AML-193 (cell line): ENCODE measurements at places on chromosomes 3 and 15.

DNA sequence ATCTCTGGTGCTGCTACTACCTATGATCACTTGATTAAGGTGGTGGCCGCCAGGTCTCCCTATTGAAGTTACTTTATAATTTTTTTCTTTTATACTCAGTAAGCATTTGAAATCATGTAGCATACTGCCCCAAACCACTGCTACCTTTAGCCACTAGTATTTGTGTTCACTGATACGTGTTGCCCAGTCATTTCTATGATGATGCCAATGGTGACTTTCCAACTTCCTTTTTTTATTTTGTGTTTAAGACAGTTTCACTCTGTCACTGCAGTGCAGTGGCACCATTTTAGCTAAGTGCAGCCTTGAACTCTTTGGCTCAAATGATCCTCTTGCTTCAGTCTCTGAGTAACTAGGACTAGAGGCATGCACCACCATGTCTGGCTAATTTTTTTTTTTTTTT lies 598.2 kb downstream of the NAALADL2 start:
- no peak for DNase-seq

- DNase-seq: peak; percentile 27
These were observed 64.5 kb upstream of the MBNL1 start for GRCh38 chr3:152204218-152204617.

GRCh38 chr3:179615458-179616173 lies 11.0 kb downstream of the NDUFB5 start:
- DNase-seq: no peak

- DNase-seq: no peak
These were observed 26.5 kb upstream of the CD47 start for GRCh38 chr3:108117241-108117775.

DNA sequence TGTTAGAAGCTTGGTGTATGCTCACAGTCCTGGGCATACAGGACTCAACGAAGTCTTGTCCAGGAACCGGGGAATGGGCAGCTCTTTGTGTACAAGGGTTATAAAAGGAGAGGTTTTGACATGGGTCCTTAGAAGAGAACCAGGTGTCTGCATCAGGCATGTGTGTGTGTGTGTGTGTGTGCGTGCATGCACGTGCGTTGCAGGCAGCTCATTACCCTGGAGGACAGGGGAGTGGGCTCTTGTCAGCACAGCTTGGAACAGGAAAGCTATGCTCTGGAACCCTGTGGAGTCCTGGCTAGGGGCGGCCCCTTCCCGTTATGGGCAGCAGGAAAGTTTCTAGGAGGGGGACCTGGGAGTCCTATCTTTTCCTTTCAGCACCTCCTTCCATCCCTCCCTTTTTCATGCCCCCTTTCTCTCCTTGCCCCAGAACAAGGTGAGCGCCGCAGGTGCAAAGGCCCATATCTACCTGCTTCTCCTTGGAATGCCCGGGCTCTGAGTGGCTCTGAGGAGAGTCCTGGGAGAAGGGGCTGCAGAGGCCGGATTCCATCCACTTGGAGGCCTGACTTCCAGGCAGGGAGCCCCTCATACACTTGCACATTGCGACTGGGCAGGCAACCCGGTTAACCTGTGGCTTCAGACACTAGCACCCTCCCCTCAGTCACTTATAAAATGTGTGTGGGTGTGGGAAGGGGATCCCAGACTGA lies 33.9 kb upstream of the LCTL start:
- DNase-seq: no peak

DNA sequence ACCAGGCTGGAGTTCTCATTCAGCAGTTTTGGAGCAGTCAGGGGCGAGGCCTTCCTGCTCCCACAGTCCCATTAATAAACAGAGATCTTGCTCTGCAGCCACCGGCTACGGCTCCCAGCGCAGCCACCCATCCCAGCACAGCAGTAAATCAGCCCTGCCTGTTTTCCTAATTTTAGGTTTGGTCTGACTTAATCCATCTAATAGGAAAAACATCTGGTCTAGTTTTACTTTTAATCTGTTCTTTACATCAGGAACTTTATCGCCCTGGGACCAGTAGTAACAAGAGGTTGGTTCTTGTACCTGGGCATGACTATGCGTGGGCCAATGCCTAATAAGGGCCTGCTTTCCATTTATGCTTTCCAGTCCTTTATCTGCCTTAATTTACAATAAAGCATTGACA lies 264.0 kb upstream of the DPH6 start:
- no peak for DNase-seq

- peak; percentile 72 for DNase-seq
These were observed 1.8 kb upstream of the ZSCAN2 start for GRCh38 chr15:84598993-84599392.

DNA sequence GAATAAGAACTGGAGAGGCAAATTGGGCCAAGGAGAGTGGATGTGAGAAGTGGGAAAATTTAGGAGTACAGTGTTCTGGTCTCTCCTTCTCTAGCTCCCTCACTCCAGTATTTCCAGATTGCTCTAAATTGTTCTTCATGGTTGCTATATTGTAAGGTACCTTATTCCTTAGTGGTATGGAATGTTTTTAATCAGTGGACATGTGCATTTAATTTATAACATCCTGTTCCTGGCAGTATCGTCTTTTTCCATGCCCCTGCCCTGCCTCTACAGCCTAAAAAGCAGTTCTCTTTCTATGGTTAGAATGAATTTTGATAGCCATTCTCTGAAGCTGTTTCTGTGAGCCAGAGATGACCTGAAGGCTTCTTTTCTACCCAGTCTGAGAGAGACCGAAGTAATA lies 180.5 kb downstream of the TCF12 start:
- DNase-seq: no peak

GRCh38 chr3:161550491-161551195 lies 54.0 kb downstream of the OTOL1 start:
- no peak for DNase-seq

DNA sequence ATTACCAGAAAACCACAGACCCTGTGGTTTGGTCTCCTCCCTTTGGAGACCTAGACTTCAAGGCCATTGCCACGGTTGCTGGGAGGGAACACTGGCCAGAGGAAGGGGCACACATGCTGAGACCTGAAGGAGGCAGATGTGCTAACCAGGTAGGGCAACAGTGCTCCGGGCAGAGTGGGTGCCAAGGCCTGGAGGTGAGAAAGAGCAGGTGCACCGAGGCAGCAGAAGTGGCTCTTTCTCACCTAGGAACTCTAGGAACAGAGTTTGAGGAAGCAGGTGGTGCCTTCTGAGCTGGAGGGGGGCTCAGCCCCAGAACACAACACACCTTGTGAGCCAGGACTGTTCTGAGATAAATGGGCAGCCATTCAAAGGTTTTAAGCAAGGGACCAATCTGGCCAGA lies 106.1 kb downstream of the MEGF11 start:
- DNase-seq: no peak

DNA sequence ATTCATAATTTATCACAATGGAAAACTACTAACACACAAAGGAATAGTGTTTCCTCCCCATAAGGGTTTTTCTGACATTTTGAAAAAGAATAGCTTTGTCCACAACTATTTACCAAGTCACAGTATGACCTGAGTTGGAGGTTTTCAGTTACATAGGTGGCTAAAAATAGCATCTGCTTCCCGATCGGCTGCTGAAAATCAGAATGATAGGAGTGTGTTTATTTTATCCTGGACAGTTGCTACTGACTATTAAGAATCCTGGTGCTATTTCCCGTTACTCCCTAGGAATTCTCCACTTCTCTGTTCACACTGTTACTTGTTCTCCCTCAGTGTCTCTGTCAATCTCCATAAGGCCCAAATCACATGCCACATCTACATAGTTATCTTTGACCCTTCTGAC lies 353.9 kb upstream of the RARB start:
- no peak for DNase-seq

- peak; percentile 88 for DNase-seq
These were observed 9.7 kb upstream of the SCAANT1 start for GRCh38 chr3:63921741-63922482.

DNA sequence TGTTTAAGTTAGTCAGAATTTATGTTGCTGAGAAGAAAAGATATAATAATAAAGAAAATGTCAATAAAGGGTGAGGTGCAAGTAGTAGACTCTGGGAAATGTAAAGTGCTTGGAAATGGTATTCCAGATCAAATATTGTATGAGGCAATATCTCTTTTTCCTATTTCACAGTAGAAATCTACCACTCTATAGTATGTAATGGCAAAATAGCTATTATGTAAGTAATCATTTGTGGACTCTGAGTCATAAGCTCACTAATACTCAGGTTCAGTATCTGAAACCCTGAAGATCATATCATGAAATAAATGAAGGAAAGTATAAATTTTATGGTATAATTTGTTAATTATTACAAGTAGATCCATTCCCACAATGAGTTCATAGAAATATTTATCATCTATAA lies 322.1 kb downstream of the PYDC2 start:
- DNase-seq: no peak

- no peak for DNase-seq
These were observed 1.3 kb upstream of the PP2D1 start for GRCh38 chr3:20013396-20013795.

DNA sequence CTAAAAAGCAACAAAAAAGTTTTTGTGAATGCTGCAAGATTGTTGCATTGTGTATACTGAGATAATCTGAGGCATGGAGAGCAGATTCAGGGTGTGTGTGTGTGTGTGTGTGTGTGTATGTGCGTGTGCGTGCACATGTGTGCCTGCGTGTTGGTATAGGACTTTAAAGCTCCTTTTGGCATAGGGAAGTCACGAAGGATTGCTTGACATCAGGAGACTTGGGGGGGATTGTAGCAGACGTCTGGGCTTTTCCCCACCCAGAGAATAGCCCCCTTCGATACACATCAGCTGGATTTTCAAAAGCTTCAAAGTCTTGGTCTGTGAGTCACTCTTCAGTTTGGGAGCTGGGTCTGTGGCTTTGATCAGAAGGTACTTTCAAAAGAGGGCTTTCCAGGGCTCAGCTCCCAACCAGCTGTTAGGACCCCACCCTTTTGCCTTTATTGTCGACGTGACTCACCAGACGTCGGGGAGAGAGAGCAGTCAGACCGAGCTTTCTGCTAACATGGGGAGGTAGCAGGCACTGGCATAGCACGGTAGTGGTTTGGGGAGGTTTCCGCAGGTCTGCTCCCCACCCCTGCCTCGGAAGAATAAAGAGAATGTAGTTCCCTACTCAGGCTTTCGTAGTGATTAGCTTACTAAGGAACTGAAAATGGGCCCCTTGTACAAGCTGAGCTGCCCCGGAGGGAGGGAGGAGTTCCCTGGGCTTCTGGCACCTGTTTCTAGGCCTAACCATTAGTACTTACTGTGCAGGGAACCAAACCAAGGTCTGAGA lies 4.7 kb downstream of the BHLHE40 start:
- DNase-seq: no peak

DNA sequence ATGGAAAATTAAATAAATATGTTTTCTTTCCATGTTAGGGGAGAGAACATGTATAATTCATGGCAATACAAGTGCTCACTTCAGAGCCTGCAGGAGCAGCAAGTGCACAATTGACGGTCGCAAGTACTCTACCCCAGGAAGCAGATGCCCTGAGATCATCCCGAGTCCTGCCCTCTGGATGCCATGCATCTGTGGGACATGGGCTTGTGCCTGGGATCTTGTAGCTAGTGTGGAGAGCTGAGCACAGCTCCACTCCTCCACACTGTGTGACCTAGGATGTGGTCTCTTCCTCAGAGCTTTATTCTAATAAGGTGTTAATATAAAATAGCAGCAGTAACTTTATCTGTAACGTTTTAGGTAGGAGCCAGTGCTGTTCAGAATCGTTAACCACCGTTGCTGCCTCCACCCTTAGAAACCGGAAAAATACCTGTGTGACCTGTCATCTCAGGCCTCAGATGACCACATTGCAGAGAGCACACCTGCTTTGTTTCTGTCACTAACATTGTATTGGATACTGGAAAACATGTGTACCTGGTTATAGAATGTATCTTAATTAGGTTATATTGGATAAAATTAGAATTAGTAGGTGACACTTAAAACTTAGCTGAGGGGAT lies 105.0 kb upstream of the GOLGA6L6 start:
- no peak for DNase-seq

- DNase-seq: no peak
These were observed 175.9 kb downstream of the PDZRN3 start for GRCh38 chr3:73448761-73449301.

DNA sequence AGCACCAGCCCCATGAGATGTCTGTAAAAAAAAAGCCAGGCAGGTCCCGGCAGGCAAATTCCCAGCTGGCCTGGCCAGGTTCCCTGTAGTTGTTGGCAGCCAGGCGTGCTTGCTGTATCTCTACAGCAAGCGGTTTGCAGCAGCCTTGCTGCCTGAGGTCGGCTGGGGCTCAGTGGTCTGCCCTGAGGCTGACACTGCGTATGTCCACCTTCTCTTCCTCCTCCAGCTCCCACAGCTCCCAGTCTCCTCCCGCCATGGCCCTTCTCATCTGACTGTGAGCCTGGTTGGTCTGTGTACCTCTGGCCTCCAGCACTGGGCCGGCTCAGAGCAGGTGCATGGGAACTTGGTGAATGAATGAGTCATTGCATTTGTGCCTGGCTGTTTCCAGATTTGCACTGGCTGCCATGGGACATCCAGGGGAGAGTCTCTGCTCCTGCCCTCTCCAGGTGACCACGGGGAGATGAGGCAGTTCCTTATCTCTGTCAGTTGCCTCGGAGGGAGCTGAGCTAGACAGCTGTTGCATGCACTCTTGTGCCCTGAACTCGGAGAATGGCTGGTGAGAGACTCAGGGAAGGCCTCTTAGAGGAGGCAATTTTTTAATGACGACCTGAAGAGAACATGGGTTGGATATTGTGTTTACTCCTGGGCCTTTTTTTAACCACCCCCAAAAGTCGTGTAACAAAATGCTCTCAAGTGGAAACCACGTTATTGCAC lies 43.0 kb downstream of the SPSB4 start:
- no peak for DNase-seq

DNA sequence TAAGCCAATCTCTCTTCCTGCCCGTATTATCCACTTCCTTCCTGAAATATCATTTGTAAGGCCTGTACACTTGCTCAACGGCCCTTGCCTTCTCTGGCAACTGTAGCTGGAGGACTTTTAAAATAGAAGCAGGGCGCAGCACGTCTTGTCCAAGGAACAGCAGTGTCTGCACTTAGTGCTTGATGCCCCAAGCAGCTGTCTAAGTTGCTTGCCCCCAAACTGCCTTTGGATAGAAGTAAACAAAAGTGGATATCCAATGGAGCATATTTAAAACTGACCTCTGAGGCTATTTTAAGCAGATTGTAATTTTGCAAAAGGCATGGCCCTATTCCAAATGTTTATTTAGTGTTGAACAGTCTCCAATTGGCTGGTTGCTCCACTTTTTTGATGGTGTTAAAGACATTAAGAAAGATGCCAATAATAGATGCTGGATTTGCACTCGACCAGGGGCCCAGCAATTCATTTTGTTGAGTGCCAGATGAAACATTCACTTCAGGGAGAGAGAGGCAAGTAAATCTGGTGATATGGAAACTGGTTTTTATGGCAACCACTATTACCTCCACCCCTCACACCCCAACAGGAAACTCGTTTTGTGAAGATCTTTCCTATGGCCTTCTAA lies 526.8 kb upstream of the TBL1XR1 start:
- peak; percentile 97 for DNase-seq

- DNase-seq: no peak
These were observed 14.4 kb downstream of the PLA2G4F start for GRCh38 chr15:42141795-42142667.
